T-helper 1 cell (primary cell): ENCODE measurements at places on chromosomes 7 and 10.

GRCh38 chr10:114166043-114166442 lies 8.0 kb downstream of the CCDC186 start:
- DNase-seq = no peak

DNA sequence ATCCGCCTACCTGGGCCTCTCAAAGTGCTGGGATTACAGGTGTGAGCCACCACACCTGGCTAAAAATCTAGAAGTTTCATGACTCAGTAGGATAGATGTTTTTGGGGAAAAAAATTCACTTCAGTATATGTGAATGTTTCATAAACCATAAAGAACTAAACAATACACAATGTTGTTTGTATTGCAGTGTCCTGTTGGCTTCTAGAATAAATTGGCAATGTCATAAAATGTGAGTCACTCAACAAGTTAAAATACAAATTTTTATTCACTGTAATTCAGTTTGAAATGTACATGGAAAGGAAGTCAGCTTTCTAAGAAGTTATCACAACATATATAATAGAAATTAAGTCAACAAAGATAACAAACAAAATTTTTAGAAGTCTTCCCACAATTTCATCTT lies 16.5 kb downstream of the MRLN start:
- DNase-seq = no peak

DNA sequence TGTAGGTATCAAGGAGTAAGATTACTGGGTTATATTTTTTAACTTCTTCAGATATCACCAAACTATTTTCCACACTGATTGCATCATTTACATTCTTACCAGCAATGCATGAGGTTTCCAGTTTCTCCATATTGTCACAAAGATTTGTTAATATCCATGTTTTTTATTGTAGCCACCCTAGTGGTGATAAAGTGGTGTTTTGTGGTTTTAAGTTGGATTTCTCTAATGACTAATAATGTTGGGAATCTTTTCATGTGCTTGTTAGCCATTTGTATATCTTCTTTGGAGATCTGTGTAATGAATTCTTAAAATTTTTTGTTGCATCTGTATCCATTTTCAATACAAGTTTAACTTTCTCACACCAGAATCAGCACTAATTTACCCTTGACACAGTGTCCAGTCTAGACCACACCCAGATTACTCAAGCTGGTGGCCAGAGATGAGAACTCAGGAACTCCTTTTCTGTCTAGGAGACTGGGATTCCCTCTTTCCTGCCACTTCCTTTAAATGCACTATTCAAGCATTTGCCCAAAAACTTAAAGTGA lies 67.0 kb upstream of the PLXDC2 start:
- DNase-seq = no peak

- DNase-seq = no peak
Observed at GRCh38 chr7:17651863-17652385, 288.4 kb downstream of the SNX13 start.

DNA sequence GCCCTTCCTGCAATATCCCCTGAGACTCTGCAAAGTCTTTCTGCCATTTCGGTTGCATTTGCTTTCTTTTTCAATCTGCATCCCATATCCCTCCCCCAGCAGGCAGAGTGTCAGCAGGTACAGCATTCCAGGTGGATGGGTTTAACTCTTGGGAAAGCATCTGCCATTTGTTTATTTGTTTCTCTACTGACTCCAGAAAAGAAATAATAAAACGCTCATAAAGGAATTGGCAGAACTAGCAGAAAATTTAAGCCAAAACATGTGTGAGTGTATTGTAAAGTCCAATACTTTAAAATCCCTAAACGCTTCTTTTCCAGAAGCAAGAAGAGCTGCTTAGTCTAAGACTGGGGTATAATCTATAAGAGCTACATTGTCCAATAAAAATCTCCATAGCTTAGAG lies 393.8 kb downstream of the TNS3 start:
- no peak for DNase-seq

GRCh38 chr10:64109926-64110495 lies 588.8 kb downstream of the REEP3 start:
- no peak for DNase-seq

GRCh38 chr10:131936736-131937135 lies 35.9 kb downstream of the PPP2R2D start:
- no peak for DNase-seq

- no peak for DNase-seq
Observed at GRCh38 chr10:99548041-99548530, 15.3 kb downstream of the NKX2-3 start.

GRCh38 chr7:129225206-129225930 lies 538 bp downstream of the AHCYL2 start:
- DNase-seq = peak; percentile 60

GRCh38 chr10:90227217-90227656 lies 525.8 kb downstream of the KIF20B start:
- DNase-seq = peak; percentile 32

DNA sequence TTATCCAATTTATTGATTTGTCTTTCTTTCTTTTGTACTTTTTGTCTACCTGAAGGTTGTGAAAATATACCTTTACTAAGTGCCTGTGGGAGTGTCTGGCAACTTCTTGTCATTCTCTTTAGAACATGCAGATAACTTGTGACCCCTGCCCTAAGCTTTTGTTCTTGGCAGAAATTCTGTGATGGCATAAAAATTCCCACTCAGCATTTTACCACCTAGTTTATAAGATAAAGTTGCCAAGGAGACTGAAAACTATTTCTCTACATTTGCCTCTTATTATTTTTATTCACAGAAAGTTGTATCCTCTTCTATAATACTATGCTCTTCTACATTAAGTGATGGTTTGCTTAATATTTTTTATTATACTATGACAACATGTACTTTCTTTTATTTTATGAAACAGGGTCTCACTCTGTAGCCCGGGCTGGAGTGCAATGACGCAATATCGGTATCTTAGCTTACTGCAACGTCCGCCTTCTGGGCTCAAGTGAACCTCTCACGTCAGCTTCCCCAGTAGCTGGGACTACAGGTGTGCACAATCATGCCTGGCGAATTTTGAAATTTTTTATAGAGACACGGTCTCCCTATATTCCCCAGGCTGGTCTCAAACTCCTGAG lies 683.5 kb downstream of the ANKRD7 start:
- DNase-seq = no peak
